ENCODE measurements at places on chromosomes 4 and X. TPM values are rescaled to one million over a fixed set of nuclear protein-coding genes. Genes with fewer than 3 reads are reported as not detected.
A peak's percentile ranks its signal among the peaks of the same experiment; 100 is the strongest.

DNA sequence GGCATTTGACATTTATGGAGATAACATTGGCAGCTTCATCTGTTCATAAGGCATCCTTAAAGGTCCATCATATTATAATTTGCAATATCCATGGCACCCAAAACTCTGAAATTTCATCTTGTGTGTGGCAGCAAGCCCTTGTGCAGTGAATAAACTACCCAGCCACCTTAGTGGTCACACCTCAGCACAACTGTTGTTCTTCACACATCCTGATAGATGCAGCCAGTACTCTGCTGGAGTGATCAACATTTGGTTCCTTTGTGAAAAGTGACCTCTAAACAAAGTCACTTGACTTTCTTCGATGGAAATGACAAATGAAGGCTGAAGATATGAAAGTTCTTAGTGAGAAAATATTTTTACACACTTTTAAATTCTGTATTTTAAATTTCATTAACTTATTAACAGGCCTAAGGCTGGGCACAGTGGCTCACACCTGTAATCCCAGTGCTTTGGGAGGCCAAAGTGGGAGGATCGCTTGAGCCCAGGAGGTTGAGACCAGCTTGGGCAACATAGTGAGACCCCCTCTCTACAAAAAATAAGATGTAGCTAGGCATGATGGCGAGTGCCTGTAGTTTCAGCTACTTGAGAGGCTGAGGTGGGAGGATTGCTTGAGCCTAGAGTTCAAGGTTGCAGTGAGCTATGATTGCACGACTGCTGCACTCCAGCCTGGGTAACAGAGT lies 161.4 kb downstream of the SPRY1 start:
- H3K36me3 ChIP-seq = no peaks in the 10 kb centered on the region
- no peaks in the 10 kb centered on the region for H3K4me1 ChIP-seq
- H3K27ac ChIP-seq = no peak overlapping the region
- H3K27me3 ChIP-seq = no peaks in the 10 kb centered on the region
- H3K4me3 ChIP-seq = no peak overlapping the region

The USP26 gene
- polyA plus RNA-seq = not detected

DNA sequence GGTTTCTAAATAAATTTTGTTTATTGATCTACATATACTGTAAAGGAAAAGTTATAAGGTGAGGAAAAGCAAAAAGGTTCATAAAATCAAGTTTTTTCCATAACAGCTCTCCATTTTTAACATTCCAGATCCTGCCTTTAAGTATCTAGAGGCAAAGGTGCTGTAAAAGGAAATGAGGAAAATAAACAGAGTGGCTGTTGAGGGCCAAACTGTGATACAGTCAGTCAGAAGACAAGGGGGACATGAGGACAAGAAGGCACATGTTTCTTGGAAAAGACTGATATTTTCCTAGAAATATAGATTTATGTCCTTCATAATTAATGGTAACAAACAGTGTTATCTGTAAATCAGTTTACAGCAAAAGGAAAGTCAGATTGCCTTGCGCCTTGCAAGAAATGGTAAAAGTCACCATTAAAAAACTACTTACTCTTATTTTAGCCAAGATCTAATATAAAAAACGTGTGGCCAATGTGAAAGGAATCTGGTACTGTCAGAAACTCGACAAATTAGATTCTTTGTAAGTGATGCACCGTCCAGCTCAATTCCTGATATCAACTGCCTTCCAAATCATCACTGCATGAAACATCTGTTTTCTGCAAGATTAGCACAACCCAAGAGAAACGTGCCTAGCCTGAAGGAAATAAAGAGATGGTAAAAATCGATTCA lies 34.0 kb upstream of the VEGFD start:
- no peak for DNase-seq
- H3K27me3 ChIP-seq = no peaks in the 10 kb centered on the region
- no peak overlapping the region for H3K27ac ChIP-seq
- H3K36me3 ChIP-seq = no peaks in the 10 kb centered on the region
- H3K4me1 ChIP-seq = no peaks in the 10 kb centered on the region
- no peak overlapping the region for H3K4me3 ChIP-seq

DNA sequence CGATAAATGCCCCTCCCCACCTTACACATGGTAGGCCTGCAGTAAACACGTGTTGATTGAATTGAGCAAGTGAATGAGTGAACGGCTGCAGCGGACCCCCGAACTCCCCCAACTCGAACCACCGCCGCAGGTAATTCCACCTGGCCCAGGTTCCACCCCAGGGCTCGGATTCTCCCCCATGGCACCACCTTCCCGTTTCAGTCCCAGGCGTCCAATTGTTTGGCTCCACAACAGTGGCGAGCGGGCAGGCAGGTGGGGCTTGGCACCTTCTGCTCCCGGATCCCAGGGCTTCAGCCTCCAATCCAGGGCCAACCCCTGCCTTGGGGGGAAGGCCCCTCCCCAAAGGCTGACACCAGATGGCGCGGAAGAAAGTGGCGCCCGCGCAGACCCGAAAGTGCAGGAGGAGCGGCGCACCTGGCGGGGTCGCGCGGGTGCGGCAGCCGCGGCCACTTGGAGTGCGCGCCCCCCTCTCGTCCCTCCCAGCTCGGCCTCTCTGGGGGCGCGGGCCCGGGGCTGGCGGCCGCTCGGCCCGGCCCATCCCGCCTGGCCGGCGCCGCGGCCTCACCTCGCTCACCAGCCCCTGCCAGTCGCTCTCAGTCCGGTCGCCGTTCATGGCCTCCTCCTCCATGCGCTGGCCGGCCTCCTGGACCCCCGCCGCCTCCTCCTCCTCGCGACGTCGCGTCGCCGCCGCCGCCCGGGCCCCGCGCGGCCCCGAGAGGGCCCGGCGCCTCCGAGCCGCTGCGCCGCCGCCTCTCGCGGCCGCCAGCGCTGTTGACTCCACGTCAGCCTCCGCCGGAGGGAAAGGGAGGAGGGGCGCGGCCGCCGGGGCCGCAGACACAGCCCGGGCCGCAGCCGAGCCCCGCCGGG lies at the start of gene CCDC149:
Gene CCDC149, minus strand, starts transcription at position 791 of the 867 bp plus-strand sequence. Its CDS starts 178 bp downstream, at position 613.
- peak within 1 kb of the TSS; percentile 88 for H3K4me3 ChIP-seq
- H3K27me3 ChIP-seq = no peaks in the 10 kb centered on the region
- H3K27ac ChIP-seq = peak within 1 kb of the TSS; percentile 95
- peak; percentile 84 for DNase-seq
- peaks cover 19% of the 10 kb centered on the region for H3K36me3 ChIP-seq
- H3K4me1 ChIP-seq = peaks cover 16% of the 10 kb centered on the region

The FAM47E gene
- 5.4 TPM for polyA plus RNA-seq

- H3K4me3 ChIP-seq = no peak overlapping the region
- no peaks in the 10 kb centered on the region for H3K27me3 ChIP-seq
- H3K36me3 ChIP-seq = no peaks in the 10 kb centered on the region
- DNase-seq = no peak
These were observed 138.9 kb upstream of the ITM2A start for GRCh38 chrX:79506001-79506400.

GRCh38 chr4:139922406-139923024 lies 231.5 kb downstream of the MAML3 start:
- H3K27me3 ChIP-seq = no peaks in the 10 kb centered on the region
- no peak for DNase-seq
- no peak overlapping the region for H3K4me3 ChIP-seq
- no peaks in the 10 kb centered on the region for H3K36me3 ChIP-seq
- H3K4me1 ChIP-seq = no peaks in the 10 kb centered on the region

The GPRASP3 gene
- polyA plus RNA-seq = 1.4 TPM

The MAML3 gene
- 4.2 TPM for polyA plus RNA-seq

DNA sequence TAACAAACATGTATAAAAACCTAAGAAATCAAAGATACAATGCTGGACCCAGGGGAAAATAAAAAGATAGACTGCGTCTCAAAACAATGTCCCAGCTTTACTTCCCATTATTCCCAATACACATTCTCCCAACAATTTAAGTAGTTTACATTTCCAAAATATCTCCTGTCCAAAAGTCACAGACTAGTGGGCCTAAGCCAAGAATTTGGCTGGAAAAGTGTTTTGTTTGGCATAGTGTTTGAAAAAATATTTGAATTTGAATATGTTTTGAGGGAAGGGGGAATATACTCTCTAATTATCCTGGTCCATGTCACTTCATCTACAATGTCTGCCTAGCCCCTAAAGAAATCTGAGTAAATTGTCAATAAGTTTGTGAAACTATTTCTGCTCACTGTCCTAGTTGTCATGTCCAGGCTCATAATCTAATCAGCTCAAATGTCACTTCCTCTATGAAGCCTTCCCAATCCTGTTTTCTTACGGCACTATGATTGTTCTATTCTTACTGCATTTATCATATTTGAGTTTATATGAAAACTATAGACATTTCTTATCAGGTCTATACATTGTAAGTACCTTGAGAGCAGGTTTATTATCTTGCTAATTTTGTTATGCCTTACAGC lies 74.4 kb downstream of the SEC24D start:
- H3K27me3 ChIP-seq = no peaks in the 10 kb centered on the region
- H3K4me3 ChIP-seq = no peak overlapping the region
- H3K4me1 ChIP-seq = peaks cover 93% of the 10 kb centered on the region
- H3K36me3 ChIP-seq = no peaks in the 10 kb centered on the region
- peak overlapping the region; percentile 83 for H3K27ac ChIP-seq
- DNase-seq = no peak

DNA sequence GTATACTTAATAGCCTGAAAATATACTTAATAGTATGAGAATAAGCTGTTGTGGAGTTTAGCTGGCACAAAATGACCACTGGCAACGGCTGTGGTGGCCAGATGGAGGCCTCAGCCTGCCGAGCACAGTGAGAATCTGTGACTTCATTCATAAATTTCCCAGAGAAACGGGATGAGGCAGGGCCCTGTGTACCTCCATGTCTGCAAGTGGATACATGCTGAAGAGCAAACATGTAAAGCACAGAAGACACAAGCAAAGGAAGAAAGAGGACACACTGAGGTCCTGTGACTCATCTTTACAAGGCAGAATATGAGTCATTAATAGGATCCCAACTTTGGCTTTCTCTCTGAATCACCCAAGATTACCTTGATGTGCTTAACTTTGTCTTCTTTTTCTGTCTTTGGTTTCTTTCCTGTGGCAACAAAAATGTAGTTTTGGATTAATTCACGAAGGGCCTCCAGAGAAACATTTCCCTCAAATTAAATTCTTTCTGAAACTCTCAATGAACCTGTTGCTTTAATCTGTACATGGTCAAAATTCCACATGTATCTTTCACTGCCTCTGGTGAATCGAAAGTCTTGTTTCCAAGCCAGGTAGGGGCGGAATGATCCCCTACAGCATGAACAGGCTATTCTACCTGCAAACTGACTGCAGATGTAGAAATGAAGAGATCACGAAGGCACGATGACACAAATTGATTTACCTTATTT lies 56.4 kb downstream of the IRF2 start:
- no peak overlapping the region for H3K4me3 ChIP-seq
- no peaks in the 10 kb centered on the region for H3K27me3 ChIP-seq
- H3K4me1 ChIP-seq = no peaks in the 10 kb centered on the region

The SLC38A5 gene
- polyA plus RNA-seq = 3.7 TPM

DNA sequence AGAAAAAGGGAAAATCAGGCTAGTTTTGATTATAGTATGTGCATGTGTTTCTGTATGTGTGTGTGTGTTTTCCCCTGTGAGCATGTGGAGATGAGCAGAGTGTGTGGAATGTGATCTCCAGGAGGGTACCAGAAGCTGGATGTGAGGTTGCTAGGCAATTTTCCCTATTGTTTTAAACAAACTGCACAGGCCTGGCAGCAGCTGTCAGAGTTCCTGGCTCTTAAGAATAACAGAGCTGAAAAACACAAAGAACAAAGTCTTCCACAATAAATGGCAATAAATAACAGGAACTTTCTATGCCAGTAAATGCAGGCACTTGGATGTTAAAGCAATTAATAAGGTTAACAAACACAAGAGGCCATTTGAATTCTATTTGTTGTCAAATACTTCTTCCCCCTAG lies 344.6 kb upstream of the CTSO start:
- DNase-seq = peak; percentile 87
- no peaks in the 10 kb centered on the region for H3K4me1 ChIP-seq
- no peaks in the 10 kb centered on the region for H3K27me3 ChIP-seq
- H3K36me3 ChIP-seq = no peaks in the 10 kb centered on the region

DNA sequence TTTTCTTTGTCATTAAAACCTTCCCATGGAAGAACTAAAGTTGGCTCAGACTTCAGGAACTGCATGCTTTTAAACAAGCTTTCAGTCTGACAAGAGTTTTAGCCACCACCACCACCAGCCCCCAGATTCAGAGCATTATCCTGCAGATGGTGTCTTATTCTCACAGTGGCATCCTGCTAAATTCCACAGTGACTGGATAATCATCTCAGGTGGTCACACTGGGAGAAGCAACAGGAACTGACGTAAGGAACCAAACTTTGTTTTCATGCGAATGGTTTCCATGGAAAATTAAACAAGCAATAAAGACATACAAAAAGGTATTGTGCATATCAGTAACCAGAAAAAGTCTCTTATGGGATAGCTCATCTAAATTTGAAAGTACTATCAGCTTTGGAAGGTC lies 370.7 kb downstream of the FBXW7 start:
- H3K36me3 ChIP-seq = no peaks in the 10 kb centered on the region
- H3K4me3 ChIP-seq = no peak overlapping the region
- DNase-seq = no peak
- peaks cover 5% of the 10 kb centered on the region for H3K4me1 ChIP-seq
- H3K27ac ChIP-seq = no peak overlapping the region
- no peaks in the 10 kb centered on the region for H3K27me3 ChIP-seq

The FRG2 gene
- polyA plus RNA-seq = not detected

Data from sigmoid colon (tissue), 7 donors.